ENCODE measurements at places on chromosomes 5 and 9.

DNA sequence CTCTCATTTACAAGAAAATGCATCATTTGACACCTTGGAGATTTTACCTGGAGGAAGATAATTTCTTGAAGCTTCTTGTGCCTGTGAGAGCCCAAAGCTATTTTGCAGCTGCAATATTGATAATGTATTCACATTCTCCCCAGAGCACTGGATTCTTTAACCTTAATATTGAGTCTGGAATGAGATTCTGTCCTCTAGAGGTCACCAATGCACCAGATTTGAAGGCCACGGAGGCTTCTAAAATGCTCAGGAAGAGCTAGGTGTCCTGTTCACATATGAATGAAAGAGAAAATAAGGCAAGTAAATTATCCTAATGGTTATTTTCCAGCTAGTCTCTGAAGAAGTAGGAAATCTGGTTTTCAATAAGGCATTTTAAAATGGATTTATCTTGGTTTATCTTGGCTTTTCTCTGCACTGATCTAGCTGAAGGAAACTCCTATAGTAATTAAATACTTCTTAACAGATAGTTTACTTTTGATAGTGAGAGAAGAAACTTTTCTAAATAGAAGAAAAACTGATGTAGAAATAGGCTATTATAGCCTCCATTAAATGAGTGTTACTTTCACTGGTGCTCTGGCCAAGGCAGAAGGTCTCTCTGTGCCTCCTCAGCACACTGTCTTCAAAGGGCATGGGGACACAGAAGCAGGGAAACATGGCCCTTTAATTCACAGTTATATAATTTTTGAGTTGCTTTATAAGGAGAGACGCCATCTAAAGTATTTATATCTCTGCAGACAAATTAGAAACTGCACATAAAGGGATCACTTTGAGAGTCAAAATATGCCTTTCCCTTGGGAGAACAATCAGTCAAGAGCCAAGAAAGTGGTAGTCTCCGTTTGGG lies 297.0 kb upstream of the ACTBL2 start:
- peak; percentile 59 for DNase-seq

DNA sequence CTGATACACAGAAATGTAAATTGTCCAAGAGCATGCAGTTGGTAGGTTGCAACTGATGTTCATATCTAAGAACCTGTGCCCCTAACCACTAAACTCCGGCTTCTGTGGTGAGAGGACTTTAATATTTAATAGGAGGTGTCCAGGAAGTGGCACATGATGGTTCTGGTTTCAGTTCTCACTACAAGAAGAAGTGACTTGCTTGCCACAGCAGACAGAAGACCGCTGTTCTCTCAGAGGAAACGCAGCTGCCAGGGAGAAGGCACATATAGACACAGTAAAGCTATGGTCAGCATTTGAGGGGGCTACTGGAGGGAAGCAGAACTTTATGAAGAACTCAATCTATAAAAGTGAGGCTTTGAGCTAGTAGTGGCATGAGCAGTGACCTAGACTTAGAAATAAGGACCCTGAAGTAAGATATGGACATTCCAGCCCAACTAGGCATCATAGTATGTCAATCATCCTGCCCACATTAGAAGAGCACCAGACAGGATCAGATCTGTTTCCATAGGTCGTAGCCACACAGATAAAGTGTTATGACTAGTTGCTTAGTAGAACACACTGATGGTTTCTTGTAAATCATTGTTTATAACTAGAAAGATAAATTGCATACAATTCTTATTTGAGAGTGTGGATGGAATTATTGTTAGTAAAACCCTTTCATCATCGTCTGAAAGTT lies 36.4 kb upstream of the DAB2 start:
- no peak for DNase-seq

GRCh38 chr5:113760486-113760885 lies 247.0 kb downstream of the YTHDC2 start:
- no peak for DNase-seq

GRCh38 chr9:6354072-6354686 lies 26.0 kb downstream of the TPD52L3 start:
- peak; percentile 72 for DNase-seq

GRCh38 chr5:54902791-54903473 lies 82.5 kb downstream of the ESM1 start:
- DNase-seq: no peak

DNA sequence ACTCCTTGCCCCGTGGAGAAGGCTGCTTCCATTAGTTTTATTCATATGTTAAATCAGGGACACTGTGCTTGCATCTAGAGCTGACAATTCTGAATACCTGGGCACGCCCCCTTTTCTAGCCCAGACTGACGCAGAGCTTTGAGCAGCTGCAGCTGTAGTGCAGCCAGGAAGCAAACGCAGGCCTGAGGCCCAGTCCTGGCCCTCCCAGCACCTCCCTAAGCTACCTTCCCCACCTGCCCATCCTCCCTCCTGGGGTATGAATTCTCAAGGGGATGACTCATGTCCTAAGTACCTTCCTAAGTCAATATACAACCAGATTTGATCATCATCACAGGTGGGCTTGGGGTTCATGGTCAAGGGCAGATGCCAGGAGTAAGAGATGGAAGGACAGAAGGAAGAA lies 3.5 kb downstream of the PHF19 start:
- DNase-seq: no peak
